ENCODE measurements at places on chromosomes 16 and 17.

DNA sequence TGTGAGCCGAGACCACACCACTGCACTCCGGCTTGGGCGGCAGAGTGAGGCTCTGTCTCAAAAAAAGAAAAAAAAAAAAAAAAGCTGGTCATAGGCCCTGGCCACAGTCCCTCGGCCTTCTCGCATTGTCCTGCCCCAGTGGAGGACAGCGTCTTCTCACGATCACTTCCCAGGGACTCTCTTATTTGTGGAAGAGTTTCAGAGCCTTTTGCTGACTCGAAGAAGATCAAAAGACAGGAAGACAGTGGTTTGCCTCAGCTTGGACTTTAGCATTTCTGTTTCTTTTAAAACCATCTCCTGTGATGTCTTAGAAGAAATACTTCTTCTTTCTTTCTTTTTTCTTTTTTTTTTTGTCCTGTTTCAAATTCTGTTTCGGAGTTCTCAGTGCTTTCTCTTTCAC lies 210.0 kb downstream of the FTO start:
- peaks cover 26% of the 10 kb centered on the region for H3K4me1 ChIP-seq
- H3K27ac ChIP-seq = no peak overlapping the region
- H3K36me3 ChIP-seq = no peaks in the 10 kb centered on the region
- no peaks in the 10 kb centered on the region for H3K27me3 ChIP-seq
- no peak overlapping the region for H3K4me3 ChIP-seq

GRCh38 chr16:16062023-16062937 lies 112.9 kb downstream of the ABCC1 start:
- H3K4me1 ChIP-seq = peaks cover 22% of the 10 kb centered on the region
- DNase-seq = no peak
- H3K27me3 ChIP-seq = no peaks in the 10 kb centered on the region
- H3K36me3 ChIP-seq = peaks cover 44% of the 10 kb centered on the region
- no peak overlapping the region for H3K4me3 ChIP-seq
- H3K27ac ChIP-seq = peak overlapping the region; percentile 12

DNA sequence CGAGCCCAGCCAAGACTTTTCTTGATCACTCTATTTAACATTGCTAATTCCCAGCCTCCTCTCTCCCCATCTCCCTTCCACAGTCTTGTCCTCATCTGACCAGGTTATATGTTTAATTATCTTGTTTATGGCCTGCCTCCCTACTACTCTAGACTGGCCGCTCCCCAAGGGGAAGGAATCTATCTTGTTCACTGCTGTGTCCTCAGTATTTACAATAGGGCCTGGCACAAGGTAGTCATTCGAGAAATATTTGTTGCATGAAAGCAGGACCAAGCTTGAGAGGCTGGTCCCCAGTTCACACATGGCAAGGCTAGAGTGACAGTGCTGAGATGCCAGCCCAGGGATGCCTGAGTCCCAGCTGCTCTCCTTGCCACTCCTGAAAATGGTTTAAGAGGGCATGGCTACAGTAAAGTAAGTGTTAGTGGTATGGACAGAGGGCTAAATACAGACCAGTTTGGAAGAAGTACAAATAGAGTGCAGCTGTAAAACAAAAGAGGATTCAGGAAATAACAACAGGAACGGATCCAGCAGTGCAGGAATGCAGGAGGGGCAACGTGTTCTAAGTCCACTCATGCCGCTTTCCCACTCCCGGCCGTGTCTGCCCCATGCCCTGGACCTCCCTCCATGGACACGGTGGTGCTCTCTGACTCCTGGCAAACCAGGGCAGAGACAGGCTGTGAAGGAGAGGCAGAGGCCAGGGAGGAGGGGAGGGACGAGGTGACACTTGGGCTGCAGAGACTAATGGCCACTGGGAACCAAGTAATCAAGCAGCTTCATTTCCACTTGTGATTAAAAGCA lies 65.6 kb downstream of the TOM1L2 start:
- H3K27ac ChIP-seq = no peak overlapping the region
- H3K36me3 ChIP-seq = no peaks in the 10 kb centered on the region
- no peaks in the 10 kb centered on the region for H3K27me3 ChIP-seq
- H3K4me1 ChIP-seq = no peaks in the 10 kb centered on the region

DNA sequence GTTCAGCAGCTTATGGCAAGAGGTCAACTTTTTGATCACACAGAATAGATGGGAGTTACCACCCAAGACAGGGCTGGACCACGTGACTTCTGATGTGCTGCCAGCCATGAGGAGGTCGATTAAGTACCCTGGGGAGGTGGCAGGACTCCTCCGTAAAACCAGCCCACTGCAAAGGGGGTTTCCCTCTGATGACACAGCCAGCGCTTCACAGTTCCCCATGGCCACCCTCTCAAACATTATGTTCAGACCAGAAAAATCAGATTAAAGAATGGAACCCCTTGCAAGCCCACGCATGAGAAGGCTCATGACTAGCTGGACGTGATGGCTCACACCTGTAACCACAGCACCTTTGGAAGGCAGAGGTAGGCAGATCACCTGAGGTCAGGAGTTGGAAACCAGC lies 222.9 kb downstream of the CPPED1 start:
- no peaks in the 10 kb centered on the region for H3K27me3 ChIP-seq
- DNase-seq = no peak
- no peaks in the 10 kb centered on the region for H3K36me3 ChIP-seq
- no peaks in the 10 kb centered on the region for H3K4me1 ChIP-seq

DNA sequence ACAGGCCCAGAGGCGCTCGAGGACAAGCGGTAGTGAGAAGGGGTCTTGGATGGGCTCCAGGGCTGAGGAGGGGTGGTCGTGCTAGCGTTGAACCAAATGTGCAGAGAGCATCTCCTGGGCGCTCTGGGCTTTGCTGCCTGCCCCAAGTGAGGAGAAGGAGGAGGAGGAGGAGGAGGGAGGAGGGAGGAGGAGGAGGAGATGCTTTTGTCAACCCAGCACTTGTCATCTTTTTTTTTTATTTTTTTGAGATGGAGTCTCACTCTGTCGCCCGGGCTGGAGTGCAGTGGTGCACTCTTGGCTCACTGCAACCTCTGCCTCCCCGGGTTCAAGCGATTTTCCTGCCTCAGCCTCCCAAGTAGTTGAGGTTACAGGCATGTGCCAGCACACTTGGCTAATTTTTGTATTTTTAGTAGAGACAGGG lies 59.8 kb downstream of the PGS1 start:
- no peak overlapping the region for H3K4me3 ChIP-seq
- no peaks in the 10 kb centered on the region for H3K36me3 ChIP-seq
- no peaks in the 10 kb centered on the region for H3K4me1 ChIP-seq
- H3K27me3 ChIP-seq = peaks cover 14% of the 10 kb centered on the region

DNA sequence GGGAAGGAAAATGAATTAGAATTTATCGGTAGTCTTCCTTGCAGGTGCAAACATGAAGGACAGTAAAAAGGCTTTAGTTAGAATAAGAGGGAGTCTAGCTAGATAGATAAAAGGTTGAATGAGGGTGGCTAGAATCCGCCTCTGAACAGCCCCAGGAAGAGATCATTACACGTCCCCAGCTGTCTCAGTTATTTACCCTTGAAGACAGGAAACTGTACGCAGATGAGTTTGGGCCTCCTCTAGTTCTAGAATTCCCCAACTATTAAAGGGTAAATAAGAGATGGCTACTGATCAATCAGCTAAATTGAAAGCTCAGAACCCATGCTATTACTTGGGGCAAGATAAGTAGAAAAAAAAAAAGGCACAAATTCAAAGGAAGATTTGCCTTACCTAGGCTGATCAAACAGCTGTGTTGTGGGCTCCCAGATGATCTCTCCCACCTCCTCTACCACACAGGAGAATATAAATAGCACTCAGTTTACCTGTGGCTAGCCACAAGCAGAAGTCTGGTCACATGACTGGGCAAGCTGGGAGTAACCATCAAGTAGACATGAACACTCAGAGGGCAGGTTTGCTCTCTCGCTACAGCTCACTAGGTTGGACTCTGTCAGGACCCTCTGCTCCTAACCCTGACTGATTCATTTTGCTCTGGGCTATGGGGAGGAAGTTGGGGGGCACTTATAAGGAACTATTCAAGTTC lies 17.0 kb downstream of the FAM117A start:
- H3K27me3 ChIP-seq = no peaks in the 10 kb centered on the region
- peak; percentile 49 for DNase-seq
- peaks cover 4% of the 10 kb centered on the region for H3K36me3 ChIP-seq
- peak overlapping the region; percentile 97 for H3K27ac ChIP-seq
- peaks cover 68% of the 10 kb centered on the region for H3K4me1 ChIP-seq

- DNase-seq = no peak
- H3K4me1 ChIP-seq = no peaks in the 10 kb centered on the region
- no peaks in the 10 kb centered on the region for H3K36me3 ChIP-seq
- H3K27ac ChIP-seq = no peak overlapping the region
These were observed 31.7 kb downstream of the CRISPLD2 start for GRCh38 chr16:84851192-84852127.
